Cardiac atrium fibroblast (primary cell): ENCODE measurements at places on chromosomes 11 and 22. TPM values are rescaled to one million over a fixed set of nuclear protein-coding genes. Genes with fewer than 3 reads are reported as not detected.

The FGF19 gene
- total RNA-seq: not detected in 2 replicates

The C11orf91 gene
- not detected in 2 replicates for total RNA-seq

The ALG9 gene
- 28.3 and 35.3 TPM in 2 replicates for total RNA-seq

The RASGRP2 gene
- 3.4 and 5.6 TPM in 2 replicates for total RNA-seq

The OR51G1 gene
- total RNA-seq: not detected in 2 replicates

The NLRP14 gene
- 0.49 TPM in 1 of 2 replicates, not detected in the other for total RNA-seq

The MALAT1 gene
- 1,858 and 1,913 TPM in 2 replicates for total RNA-seq

The MIOX gene
- not detected in 2 replicates for total RNA-seq
